ENCODE measurements at places on chromosomes 6 and 20. TPM values are rescaled to one million over a fixed set of nuclear protein-coding genes. Genes with fewer than 3 reads are reported as not detected.

DNA sequence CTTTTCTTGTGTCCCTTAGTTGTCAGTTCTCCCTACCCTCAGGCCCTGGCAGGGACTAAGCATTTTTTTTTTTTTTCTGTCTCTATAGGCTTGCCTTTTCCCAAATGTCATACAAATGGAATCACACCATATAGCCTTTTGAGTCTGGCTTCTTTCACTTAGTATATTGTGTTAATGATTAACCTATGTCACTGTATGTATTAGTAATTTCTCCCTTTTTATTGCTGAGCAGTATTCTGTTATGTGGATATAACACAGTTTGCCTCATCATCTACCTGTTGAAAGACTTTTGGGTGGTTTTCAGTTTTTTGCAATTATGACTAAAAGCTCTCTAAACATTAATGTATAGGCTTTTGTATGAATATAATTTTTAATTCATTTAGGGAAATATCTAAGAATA lies 16.0 kb upstream of the FBXO30 start:
- no peak for DNase-seq
- H3K4me1 ChIP-seq: no peaks in the 10 kb centered on the region
- H3K36me3 ChIP-seq: no peaks in the 10 kb centered on the region
- no peak overlapping the region for H3K4me3 ChIP-seq

DNA sequence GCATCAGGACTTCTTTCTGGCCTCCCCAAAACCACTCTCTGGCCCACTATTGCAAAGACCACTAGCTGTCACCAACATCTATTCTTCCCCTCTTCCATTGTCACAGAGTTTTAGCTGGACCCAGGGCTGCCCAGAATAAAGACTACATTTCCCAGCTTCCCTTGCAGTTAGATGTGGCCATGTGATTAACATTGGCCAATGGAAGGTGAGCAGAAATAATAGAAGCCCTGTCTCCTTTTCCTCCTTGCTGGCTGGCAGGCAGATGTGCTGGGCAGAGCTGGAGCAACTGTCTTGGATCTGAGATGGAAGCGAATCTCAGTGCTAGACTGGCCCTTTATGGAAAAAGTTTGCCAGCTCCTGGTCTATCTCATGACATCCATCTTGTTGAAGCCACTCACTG lies 97.0 kb downstream of the KCNB1 start:
- H3K27me3 ChIP-seq: no peaks in the 10 kb centered on the region
- H3K4me1 ChIP-seq: peaks cover 20% of the 10 kb centered on the region
- H3K27ac ChIP-seq: no peak overlapping the region
- H3K4me3 ChIP-seq: no peak overlapping the region
- no peaks in the 10 kb centered on the region for H3K36me3 ChIP-seq
- peak; percentile 36 for DNase-seq

- no peaks in the 10 kb centered on the region for H3K36me3 ChIP-seq
- H3K4me1 ChIP-seq: peaks cover 8% of the 10 kb centered on the region
- no peak overlapping the region for H3K4me3 ChIP-seq
- no peak overlapping the region for H3K27ac ChIP-seq
- no peaks in the 10 kb centered on the region for H3K27me3 ChIP-seq
These were observed 3.8 kb upstream of the DSP start for GRCh38 chr6:7537565-7538174.

DNA sequence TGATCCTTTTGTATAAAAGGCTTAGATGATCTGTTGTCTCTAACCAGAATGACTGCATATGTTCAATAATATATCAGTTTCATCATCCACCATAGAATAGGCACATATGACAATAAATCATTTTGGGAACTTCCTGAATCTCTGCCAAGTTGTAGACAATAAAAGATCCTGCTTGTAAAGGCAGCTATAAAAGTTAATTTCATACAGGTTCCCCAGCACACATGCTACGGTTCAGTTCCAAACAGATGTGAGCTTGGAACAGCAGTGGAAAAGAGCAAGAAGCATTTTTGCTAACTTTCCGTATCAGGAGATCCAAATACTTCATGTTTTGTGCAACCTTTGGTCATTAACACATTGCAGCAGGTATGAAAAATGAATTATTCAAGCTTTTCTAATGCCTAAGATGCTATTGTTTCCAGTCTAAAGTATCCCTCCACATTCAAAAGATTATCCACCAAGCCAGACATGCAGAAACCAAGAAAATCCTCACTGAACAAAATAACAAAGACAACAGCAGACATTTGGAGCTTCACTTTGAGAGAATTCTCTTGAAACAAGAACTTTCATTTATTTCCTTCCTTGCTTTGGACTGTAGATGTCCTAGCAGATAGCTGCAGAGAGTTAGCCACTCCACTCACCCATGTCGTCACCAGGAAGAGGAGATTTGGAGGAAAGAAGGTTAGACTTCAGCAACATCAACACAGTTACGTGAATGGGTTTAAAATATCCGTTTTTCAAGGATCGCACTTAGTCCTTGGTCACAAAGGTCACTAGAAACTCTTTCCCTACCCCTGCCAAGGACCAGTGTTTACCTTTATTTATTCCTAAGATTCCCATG lies 453.5 kb upstream of the JARID2 start:
- no peaks in the 10 kb centered on the region for H3K4me1 ChIP-seq
- no peaks in the 10 kb centered on the region for H3K36me3 ChIP-seq
- no peak overlapping the region for H3K27ac ChIP-seq

GRCh38 chr6:35501784-35502183 lies 4.9 kb upstream of the TEAD3 start:
- no peak overlapping the region for H3K27ac ChIP-seq
- no peak for DNase-seq
- no peaks in the 10 kb centered on the region for H3K36me3 ChIP-seq
- peaks cover 25% of the 10 kb centered on the region for H3K4me1 ChIP-seq
- no peaks in the 10 kb centered on the region for H3K27me3 ChIP-seq

DNA sequence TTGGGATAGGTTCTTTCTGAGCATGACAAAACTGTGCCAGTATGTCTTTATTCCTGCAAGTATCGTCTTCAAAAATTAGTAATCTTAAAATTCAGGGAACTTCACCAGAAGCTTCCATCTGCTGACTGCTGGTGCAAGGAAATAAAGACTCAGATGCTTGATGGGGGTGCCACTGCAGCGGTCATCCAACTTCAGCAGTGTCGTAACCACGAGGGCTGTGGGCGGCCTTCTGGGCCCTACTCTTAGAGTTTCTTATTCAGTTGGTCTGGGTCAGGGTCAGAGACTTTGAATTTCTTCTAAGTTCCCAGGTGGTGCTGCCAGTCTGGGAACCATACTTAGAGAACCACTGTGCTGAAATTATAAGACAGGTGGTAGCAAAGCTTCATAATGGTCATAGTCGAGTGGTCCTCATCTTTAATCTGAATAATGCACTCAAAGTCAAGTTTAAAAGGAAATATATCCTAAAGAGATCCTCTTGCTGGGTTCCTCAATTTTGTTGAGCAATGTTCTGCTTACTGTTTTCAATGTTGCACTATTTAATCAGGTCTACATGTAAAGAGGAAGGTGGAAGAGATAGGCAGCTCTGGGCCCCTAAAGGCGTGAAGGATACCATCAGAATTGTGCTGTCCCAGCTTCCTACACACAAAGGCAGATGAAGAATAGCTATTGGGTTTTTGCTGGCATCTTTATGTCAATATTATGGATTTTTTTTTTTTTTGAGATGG lies 165.4 kb upstream of the GMDS start:
- H3K4me3 ChIP-seq: no peak overlapping the region
- no peak for DNase-seq
- no peaks in the 10 kb centered on the region for H3K27me3 ChIP-seq

DNA sequence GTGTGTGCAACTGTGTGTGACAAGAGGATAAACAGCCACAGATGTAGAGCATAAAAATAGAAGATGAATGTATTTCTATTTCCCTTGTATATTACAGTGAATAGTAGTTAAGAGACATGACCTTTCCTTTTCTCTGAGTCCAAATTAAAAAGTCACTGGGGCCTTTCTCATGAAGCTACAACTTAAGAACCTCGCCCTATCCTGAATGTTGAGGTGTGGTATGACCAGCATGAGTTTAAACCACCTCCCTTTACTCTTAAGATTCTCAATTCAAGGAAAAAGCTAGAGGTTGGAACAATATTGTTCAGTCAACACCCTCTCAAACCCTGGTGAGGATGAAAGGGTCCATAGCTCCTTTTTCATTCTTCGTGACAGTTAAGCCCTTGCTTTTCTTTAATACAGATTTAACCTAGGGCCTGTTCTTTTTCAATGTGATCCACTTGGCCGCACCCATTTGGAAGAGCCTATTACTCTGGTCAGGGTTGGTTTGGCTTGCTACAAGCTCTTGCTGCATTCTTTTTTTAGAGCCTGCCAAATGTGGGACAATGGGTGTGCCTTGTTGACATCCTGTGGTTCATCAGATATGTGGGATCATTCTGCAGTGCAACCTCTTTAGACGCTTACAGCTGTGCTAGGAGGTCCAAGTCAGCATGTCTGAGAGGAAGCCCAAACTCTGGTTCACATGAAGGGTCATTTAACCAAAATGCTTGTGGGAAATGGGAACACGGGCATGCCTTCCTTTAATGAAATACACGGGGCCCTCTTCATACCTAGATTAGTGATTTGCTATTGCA lies 290.0 kb downstream of the HAO1 start:
- H3K27ac ChIP-seq: no peak overlapping the region
- no peaks in the 10 kb centered on the region for H3K36me3 ChIP-seq
- no peaks in the 10 kb centered on the region for H3K4me1 ChIP-seq
- no peak for DNase-seq

GRCh38 chr6:131917318-131917717 lies 33.9 kb downstream of the CCN2 start:
- H3K27ac ChIP-seq: no peak overlapping the region
- DNase-seq: no peak
- no peaks in the 10 kb centered on the region for H3K4me1 ChIP-seq
- H3K36me3 ChIP-seq: no peaks in the 10 kb centered on the region
- no peaks in the 10 kb centered on the region for H3K27me3 ChIP-seq

- DNase-seq: no peak
- H3K4me3 ChIP-seq: no peak overlapping the region
- H3K4me1 ChIP-seq: no peaks in the 10 kb centered on the region
- H3K27ac ChIP-seq: no peak overlapping the region
These were observed 278.5 kb upstream of the MAN1A1 start for GRCh38 chr6:119627908-119628669.

GRCh38 chr20:31822421-31823330 lies 3.5 kb downstream of the MYLK2 start:
- no peak for DNase-seq
- H3K27me3 ChIP-seq: no peaks in the 10 kb centered on the region
- H3K4me1 ChIP-seq: no peaks in the 10 kb centered on the region
- no peak overlapping the region for H3K27ac ChIP-seq
- no peak overlapping the region for H3K4me3 ChIP-seq
- H3K36me3 ChIP-seq: no peaks in the 10 kb centered on the region

DNA sequence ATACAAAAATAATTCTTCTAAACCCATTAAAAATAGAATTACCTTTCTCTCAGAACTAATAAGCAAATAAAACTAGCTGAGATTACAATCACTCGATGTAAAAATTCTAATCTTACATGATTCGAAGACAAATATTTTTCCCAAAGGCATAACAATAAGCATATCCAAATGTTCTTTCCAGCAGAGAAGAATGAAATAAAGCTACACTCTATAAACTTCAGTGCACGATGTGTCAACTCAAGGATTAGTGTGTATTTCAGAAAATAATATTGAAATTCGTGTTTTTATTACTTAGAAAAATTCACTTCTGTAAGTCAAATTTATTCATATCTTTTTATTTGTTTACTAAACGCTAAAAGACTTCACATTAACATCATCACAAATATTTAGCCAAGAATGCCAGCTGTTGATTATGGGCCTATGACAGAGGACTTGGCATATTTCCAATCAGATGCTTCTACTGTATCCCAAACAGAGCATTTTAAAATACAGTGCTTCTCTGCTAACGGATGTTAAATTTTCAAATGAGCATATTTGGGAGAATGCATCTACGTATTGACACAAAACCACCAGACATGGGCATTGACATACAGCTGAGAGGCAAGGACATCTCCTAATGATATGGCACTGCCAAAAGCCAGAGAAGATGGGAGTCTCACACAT lies 54.7 kb upstream of the PDE7B start:
- H3K27ac ChIP-seq: no peak overlapping the region
- H3K4me1 ChIP-seq: no peaks in the 10 kb centered on the region
- no peak overlapping the region for H3K4me3 ChIP-seq
- H3K27me3 ChIP-seq: no peaks in the 10 kb centered on the region
- H3K36me3 ChIP-seq: no peaks in the 10 kb centered on the region
- no peak for DNase-seq

DNA sequence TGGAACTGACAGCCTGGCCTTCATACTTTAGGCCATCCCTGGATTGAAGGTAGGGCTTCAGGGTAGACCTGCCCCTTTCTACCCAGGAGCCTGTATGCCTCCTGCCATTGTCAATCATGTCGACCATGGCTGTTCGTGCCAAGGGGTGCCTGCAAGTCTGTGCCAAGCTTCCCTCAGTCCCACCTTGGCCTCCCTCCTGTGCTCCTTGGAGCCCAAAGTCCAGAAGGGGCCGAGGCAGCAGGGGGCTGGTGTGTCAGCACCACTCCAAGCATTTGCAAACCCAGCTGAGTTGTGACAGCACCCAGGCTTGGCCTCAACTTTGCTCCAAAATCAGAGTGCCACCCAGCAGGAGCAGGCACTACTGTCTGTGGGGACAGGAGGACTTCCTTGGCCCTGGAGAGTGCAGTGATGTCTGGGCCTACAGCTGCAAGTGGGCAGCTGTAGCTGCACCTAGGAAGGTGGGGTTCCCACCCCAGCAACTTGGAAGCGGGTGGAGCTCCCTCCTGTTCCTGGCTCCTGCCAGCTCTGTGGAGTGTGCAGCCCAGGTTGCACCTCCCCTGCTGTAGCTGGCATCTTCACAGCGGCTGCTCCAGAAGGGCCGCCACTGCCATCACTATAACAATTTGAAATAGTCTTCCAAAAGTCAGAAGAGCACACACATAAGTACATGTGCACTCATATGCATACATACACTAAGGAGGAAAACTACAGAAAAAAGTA lies 1719.3 kb downstream of the HACE1 start:
- no peaks in the 10 kb centered on the region for H3K27me3 ChIP-seq
- H3K4me1 ChIP-seq: no peaks in the 10 kb centered on the region
- H3K36me3 ChIP-seq: no peaks in the 10 kb centered on the region
- DNase-seq: no peak

GRCh38 chr6:159718634-159719033 lies 8.7 kb upstream of the WTAP start:
- H3K27me3 ChIP-seq: no peaks in the 10 kb centered on the region
- no peak overlapping the region for H3K4me3 ChIP-seq
- H3K27ac ChIP-seq: no peak overlapping the region
- DNase-seq: no peak
- H3K36me3 ChIP-seq: no peaks in the 10 kb centered on the region

GRCh38 chr20:48920527-48921167 lies 864 bp upstream of the ARFGEF2 start:
- DNase-seq: no peak
- no peaks in the 10 kb centered on the region for H3K27me3 ChIP-seq
- H3K27ac ChIP-seq: peak overlapping the region; percentile 83
- H3K4me3 ChIP-seq: peak overlapping the region; percentile 96

The SCGN gene
- total RNA-seq: not detected

The SIRPB2 gene
- not detected for total RNA-seq

The VIP gene
- not detected for total RNA-seq

The SAMHD1 gene
- total RNA-seq: 21.4 TPM

The SLC13A3 gene
- not detected for total RNA-seq

The CPNE5 gene
- total RNA-seq: not detected

The TSBP1 gene
- not detected for total RNA-seq

The DEFB125 gene
- not detected for total RNA-seq

The HLA-DMB gene
- 3.3 TPM for total RNA-seq

The RSPO3 gene
- total RNA-seq: not detected

The CRISP3 gene
- total RNA-seq: not detected
